Colonic mucosa (tissue), 4 donors: ENCODE measurements at places on chromosomes 16 and 17. TPM values are rescaled to one million over a fixed set of nuclear protein-coding genes. Genes with fewer than 3 reads are reported as not detected.

DNA sequence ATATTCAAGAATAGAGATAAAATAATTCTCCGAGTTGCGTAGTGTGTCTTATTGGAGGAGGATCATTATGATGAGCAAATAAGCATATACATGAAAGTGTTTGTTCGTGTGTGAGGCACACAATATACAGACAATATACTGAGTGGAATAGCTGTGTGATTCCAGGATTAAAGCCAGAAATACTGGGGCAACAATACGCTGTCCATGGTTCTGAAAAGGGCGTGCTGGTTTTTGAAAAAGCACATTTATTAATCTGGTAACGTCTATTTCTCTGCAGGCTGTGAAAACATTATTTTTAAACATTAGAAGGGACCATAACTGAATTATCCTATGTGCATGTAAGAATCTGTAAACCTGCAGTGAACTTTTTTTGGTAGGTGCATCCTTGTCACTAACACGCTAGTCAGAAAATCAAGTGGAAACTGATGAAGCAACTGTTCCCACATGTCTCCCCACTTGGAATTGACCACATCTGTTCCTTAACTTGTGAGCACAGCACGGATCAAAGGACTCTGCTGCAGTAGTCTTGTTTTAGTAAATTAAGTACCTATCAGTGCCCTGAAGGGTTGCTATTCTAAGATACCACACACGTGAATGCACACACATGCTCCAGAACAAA lies 346.0 kb downstream of the GRIN2A start:
- no peaks in the 10 kb centered on the region for H3K4me1 ChIP-seq
- H3K4me3 ChIP-seq: no peak overlapping the region
- DNase-seq: no peak
- no peak overlapping the region for H3K27ac ChIP-seq
- H3K27me3 ChIP-seq: no peaks in the 10 kb centered on the region
- no peaks in the 10 kb centered on the region for H3K36me3 ChIP-seq

GRCh38 chr17:39144416-39144840 lies 7.0 kb downstream of the PLXDC1 start:
- H3K27ac ChIP-seq: no peak overlapping the region
- peak; percentile 70 for DNase-seq
- no peak overlapping the region for H3K4me3 ChIP-seq
- H3K4me1 ChIP-seq: no peaks in the 10 kb centered on the region
- H3K36me3 ChIP-seq: no peaks in the 10 kb centered on the region

DNA sequence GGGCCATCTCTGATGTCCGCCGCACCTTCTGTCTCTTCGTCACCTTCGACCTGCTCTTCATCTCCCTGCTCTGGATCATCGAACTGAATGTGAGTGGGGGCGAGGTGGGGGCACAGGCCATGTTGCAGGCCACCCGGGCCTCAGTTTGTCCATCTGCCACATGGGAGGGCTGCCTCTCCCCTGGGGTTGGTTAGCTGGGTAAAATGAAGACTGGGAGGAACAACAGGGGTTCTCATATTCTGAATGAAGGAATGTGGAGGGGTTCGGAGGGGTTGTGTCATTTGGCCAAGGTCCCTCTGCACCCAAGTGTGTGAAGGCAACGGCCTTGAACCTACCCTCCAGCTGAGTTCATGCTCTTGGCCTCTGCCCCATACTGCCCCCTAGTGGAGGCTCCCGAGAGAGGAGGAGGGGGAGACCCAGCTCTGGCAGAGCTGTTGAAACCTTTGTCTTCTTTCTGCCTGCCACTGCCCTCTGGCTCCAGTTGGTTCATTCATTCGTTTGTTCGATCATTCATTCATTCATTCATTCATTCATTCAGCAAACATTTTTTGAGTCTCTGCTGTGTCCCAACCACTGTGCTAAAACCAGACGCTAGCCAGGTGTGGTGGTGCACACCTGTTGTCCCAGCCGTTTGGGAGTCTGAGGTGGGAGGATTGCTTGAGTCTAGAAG lies 11.4 kb upstream of the TCAP start:
- peak; percentile 90 for DNase-seq
- peaks cover 30% of the 10 kb centered on the region for H3K4me1 ChIP-seq
- no peaks in the 10 kb centered on the region for H3K27me3 ChIP-seq
- no peaks in the 10 kb centered on the region for H3K36me3 ChIP-seq
- H3K27ac ChIP-seq: no peak overlapping the region

DNA sequence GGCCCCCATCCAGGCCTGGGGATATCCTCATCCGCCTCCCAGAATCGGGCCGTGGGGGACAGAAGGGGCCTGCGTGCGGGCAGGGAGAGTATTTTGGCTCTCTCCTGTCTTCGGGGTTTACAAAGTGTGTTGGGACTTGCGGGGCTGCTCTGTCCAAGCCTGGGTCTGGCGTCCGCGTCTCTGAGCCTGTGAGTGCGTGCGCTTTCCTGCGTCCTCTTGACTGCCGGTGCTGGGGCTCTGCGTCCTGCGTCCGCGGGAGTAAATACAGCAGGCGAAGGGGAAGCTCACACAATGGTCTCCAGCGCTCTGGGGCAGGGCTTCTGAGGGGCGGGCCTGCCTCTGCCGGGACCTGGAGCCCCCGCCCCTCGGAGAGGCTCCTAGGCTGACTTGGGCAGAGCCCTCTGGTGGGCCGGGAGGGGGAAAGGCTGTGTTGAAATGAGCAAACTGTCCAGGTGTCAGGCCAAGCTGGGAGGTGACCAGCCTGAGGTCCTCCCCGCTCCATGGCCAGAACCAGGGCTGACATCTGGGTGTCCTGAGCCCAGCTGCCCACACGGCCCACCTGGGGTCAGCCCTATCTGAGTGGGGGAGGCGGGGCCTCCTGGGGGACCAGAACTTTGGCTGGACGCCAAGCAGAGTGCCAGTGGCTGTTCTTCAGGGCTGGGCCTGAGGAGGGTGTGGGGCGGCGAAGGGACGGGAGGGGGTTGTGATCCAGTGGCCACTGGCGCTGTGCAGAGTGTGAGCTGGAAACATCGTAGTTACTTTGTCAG lies 233.6 kb downstream of the SEC14L1 start:
- peaks cover 23% of the 10 kb centered on the region for H3K4me1 ChIP-seq
- peak overlapping the region; percentile 87 for H3K27ac ChIP-seq
- H3K27me3 ChIP-seq: no peaks in the 10 kb centered on the region
- H3K4me3 ChIP-seq: peak overlapping the region; percentile 57
- no peaks in the 10 kb centered on the region for H3K36me3 ChIP-seq
- peak; percentile 71 for DNase-seq

DNA sequence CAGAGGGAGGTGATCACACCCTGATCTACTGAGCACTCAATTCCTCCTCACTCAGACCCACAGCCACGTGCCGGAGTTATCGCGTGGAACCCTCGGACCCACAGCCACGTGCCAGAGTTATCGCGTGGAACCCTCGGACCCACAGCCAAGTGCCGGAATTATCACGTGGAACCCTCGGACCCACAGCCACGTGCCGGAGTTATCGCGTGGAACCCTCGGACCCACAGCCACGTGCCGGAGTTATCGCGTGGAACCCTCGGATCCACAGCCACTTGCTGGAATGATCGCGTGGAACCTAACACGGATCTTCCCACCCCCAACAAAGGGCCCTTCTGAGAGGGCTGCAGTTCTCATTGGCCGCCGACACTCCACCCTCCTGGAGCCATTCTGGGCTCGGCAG lies 97.7 kb downstream of the PGS1 start:
- DNase-seq: no peak
- no peak overlapping the region for H3K4me3 ChIP-seq
- no peaks in the 10 kb centered on the region for H3K36me3 ChIP-seq
- H3K27ac ChIP-seq: no peak overlapping the region
- no peaks in the 10 kb centered on the region for H3K4me1 ChIP-seq
- no peaks in the 10 kb centered on the region for H3K27me3 ChIP-seq

DNA sequence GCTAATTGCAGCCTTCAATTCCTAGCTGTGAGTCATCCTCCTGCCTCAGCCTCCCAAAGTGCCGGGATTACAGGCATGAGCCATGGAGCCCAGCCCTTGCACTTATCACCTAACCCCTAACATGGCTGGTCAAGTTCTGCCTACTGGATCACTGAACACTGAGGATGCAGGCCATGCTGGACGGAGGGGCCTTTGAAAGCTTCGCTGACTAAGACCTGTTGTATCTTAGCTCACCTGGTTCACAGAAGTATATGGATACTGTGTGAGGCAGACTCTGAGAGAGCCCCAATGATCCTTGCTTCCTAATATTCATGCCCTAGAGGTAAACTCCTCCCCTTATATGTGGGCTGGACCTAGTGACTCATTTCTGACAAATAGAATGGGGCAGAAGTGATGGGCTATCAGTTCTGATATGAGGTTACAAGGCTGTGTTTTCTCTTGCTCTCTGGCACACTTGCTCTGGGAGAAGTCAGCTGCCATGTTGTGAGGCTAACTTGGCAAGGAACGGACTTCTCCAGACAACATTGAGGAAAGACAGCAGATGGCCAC lies 11.7 kb upstream of the TMIGD1 start:
- no peak overlapping the region for H3K4me3 ChIP-seq
- peak overlapping the region; percentile 84 for H3K27ac ChIP-seq
- H3K4me1 ChIP-seq: no peaks in the 10 kb centered on the region
- H3K36me3 ChIP-seq: no peaks in the 10 kb centered on the region

- H3K4me1 ChIP-seq: no peaks in the 10 kb centered on the region
- no peaks in the 10 kb centered on the region for H3K27me3 ChIP-seq
- DNase-seq: no peak
- H3K36me3 ChIP-seq: no peaks in the 10 kb centered on the region
These were observed 2.2 kb downstream of the PITPNC1 start for GRCh38 chr17:67379251-67379630.

GRCh38 chr17:6297960-6298359 lies 137.0 kb downstream of the AIPL1 start:
- no peak for DNase-seq
- no peak overlapping the region for H3K4me3 ChIP-seq
- H3K36me3 ChIP-seq: no peaks in the 10 kb centered on the region
- no peaks in the 10 kb centered on the region for H3K4me1 ChIP-seq

DNA sequence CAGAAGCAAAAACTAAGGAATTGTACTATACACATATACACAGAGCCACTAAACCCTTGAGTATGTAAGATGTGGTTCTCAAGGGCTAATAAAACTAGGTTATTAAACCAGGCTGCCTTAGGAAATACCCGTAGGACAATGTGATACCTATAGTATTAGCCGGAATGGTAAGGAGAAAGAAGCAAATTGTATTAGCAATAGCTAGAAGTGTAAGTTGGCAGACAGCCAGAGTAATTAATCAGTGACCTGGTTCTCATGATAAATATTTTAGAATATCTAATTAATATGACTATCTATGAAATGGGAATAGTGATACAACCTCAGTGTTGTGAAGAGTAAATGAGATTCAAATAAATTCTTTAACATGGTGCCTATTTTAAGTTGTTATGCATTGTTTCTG lies 18.6 kb downstream of the GDPD1 start:
- no peaks in the 10 kb centered on the region for H3K27me3 ChIP-seq
- H3K36me3 ChIP-seq: no peaks in the 10 kb centered on the region
- H3K4me3 ChIP-seq: no peak overlapping the region
- H3K27ac ChIP-seq: no peak overlapping the region
- no peaks in the 10 kb centered on the region for H3K4me1 ChIP-seq

DNA sequence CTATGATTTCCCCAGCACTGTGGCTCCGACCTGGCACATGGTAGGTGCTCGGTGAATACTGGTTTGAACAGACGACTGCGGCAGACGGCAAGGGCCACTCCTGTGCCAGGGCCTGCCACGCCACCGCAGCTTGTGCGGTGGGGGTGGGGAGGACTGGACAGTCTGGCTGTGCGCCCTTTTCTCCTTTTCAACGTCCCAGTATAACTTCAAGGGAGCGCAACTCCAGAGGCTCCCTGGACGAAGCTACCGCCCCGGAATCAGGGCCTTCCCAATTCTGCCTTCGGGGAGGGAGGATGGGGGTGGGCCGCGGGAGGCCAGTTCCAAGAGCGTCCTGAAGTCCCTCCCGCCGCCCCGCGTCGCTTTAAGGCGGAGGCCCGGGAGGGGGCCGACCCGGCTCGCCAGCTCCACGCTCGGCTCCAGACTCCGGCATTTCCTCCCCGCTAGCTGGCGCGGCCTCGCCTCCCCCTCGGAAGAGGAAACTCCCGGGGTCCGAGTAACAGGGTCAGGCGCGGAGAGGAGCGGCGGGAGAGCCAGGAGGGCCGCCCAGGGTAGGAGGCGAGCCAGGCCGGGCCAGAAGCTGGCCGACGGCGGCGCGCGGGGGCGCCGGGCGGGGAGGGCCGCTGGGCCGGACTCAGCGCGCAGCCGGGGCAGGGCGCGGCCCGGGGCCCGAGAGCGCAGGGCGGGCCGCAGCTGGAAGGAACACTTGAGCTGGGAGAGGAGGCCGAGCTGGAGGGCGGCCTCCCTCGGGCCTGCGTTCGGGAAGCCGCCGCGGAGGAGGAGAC lies at the start of gene ITPRIPL2:
Gene ITPRIPL2 (plus strand): TSS at position 388 of the 782 bp plus-strand sequence. CDS start 498 bp downstream, outside the sequence.
- H3K27me3 ChIP-seq: no peaks in the 10 kb centered on the region
- H3K27ac ChIP-seq: peak within 1 kb of the TSS; percentile 94
- DNase-seq: peak; percentile 86
- no peaks in the 10 kb centered on the region for H3K36me3 ChIP-seq
- H3K4me3 ChIP-seq: peak within 1 kb of the TSS; percentile 79

- peak; percentile 50 for DNase-seq
- no peaks in the 10 kb centered on the region for H3K4me1 ChIP-seq
- H3K36me3 ChIP-seq: no peaks in the 10 kb centered on the region
- no peaks in the 10 kb centered on the region for H3K27me3 ChIP-seq
- peak overlapping the region; percentile 48 for H3K27ac ChIP-seq
- no peak overlapping the region for H3K4me3 ChIP-seq
These were observed 3.7 kb upstream of the MYL4 start for GRCh38 chr17:47205419-47205963.

DNA sequence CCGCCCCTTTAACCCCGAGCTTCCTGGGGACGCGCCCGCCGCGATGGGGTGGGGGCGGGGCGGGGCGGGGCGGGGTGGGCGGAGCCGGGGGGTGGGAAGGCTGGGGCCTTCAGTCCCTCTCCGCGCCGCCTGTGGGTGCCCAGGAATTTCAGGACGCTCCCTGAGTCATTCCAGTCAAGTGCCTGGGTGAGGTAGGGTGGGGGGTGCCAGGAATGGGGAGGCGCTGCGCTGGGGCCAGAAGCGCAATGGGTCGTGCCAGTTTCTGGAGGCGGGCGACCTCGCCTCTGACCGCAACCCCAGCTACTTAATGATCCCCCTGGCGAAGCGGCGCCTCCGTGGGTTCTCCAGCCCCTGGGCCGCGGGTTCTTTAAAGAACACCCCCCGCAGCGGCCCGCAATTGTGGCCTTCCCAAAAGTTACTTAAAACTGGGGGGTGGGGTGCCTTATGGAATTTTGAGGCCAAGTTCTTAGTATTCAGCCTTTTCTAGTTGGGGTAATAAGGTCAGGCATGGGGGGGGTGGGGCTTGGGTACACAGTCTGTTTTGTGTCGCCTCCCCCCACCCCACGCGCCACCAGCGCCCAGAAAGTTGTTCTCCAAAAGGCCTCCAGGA lies 826 bp upstream of the GSE1 start:
- no peaks in the 10 kb centered on the region for H3K36me3 ChIP-seq
- H3K4me1 ChIP-seq: peaks cover 37% of the 10 kb centered on the region
- H3K27ac ChIP-seq: peak overlapping the region; percentile 94
- H3K4me3 ChIP-seq: peak overlapping the region; percentile 77
- DNase-seq: peak; percentile 85
- no peaks in the 10 kb centered on the region for H3K27me3 ChIP-seq

The MYO19 gene
- total RNA-seq: 149 TPM

The CDH1 gene
- 519 TPM for total RNA-seq

The SNAI3 gene
- 0.40 TPM for total RNA-seq
